ENCODE measurements at places on chromosomes 4 and X. TPM values are rescaled to one million over a fixed set of nuclear protein-coding genes. Genes with fewer than 3 reads are reported as not detected.

GRCh38 chr4:78558410-78558809, 6.8 kb downstream of the ANXA3 start:
- peak; percentile 86 for DNase-seq

GRCh38 chr4:189815404-189816192, 125.1 kb upstream of the FRG1 start:
- no peak for DNase-seq

DNA sequence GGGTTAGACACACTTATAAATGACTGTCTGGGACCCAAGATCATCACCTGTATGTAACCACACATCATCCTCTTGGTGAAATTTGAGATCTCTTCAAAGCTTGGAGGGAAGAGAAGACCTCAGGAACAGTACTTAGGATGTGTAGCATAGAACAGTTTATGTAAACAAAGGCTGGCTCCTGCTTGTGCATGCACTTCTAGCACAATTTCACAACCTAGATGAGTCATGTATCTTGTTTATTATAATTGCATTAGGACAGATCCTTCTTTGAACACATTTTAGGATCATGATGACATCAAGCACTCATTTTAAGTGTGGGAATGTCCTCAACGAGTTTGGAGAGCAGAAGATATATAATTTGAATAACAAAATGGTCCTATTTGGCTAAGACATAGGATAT, 26.3 kb upstream of the ZMAT1 start:
- DNase-seq = peak; percentile 62

GRCh38 chr4:180808862-180809261, 1434.3 kb upstream of the TENM3 start:
- DNase-seq = no peak

GRCh38 chr4:168119100-168119499, 26.8 kb downstream of the ANXA10 start:
- DNase-seq = no peak

The SRP72 gene
- total RNA-seq = 107 TPM

The ALAS2 gene
- total RNA-seq = not detected

The CNGA1 gene
- 1.6 TPM for total RNA-seq
